A549 (cell line): ENCODE measurements at places on chromosomes 6 and 20. TPM values are rescaled to one million over a fixed set of nuclear protein-coding genes. Genes with fewer than 3 reads are reported as not detected.

GRCh38 chr6:110348961-110349690 lies 9.0 kb downstream of the METTL24 start:
- DNase-seq = no peak

DNA sequence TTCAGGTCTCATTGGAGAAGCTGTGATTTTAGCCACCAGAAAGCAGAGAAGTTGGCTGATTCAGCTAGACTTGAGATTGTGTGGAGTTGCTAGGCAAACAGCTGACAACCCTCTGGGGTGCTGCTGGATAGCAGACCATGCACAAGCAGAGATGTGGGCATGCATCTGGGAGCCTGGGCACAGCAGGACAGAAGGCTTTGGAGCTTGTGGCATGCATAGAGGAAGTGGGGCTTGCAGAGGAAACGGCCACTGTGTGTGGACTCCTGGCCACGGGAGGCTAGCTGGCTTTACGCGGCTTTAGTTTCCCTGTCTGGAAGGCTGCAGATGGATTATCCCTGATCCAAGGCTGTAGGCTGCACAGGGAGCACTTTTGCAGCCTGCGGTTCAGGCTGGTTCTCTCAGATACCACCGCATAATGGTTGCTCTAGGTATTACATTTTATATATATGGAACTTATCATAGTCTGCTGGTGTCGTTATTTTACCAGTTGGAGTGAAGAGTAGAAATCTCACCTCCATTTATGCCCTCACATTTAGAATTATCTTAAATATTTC lies 10.4 kb downstream of the ZNF831 start:
- DNase-seq = no peak

KIAA1755 gene
- 0.13 to 0.25 TPM (median 0.21 TPM) in 3 replicates for polyA plus RNA-seq

DNA sequence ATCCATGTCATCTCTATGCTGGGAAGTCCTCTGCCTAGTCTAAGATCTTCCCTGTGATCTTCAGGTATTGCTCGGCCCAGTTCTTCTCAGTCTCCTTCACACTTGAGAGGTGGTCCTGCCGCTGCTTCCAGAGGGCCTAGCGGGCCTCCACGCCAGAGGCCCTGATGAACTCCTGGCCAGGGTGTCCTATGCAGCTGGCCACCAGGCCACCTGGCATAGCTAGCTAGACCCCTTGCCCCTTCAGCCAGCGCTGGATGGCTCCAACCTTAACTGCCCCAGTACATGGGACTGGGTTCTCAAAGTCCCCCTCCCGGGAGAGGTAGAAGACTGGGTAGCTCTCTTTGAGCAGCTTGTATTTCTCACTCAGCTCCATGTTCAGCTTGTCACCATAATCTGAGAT lies 81.1 kb downstream of the ZFP64 start:
- no peak for DNase-seq

- no peak for DNase-seq
Measured at GRCh38 chr6:80478030-80478429, 371.6 kb downstream of the BCKDHB start.

GRCh38 chr20:31705598-31706597 lies 16.8 kb downstream of the BCL2L1 start:
- no peak for DNase-seq

- DNase-seq = no peak
Measured at GRCh38 chr6:14944593-14944992, 301.3 kb upstream of the JARID2 start.

PREX1 gene
- polyA plus RNA-seq = 4.2 to 5.2 TPM (median 5.0 TPM) in 3 replicates

- no peak for DNase-seq
Measured at GRCh38 chr6:3529232-3529631, 72.4 kb upstream of the SLC22A23 start.

- DNase-seq = no peak
Measured at GRCh38 chr20:20499439-20499838, 131.5 kb downstream of the INSM1 start.

- peak; percentile 52 for DNase-seq
Measured at GRCh38 chr6:104957301-104958177, 632 bp downstream of the LIN28B start.

DNA sequence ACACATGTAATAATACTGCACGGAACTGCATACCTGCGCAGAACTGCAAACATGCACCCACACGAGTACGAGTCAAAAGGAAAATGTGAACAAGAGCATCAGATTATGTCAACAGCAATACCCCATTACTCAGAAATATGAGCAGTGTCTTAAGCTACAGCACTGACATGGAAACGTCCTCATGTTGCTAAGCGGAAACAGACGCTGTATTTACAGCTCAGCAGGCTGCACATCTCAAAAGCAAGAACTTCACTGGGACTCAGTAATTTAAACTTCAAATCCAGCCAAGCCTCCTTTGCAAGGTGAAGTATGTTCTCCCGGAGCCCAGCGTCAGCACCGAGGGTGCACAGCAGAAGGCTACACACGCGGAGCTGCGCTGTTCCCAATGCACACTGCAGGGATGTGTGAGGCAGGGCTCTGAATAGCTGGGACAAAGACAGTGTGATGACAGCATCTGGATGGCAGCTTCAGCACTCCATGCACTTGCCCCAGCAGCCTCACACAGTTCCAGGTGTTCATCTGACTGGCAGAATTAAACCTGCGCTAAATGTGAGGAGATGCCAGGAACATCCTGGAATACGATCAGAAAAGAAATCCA lies 202.8 kb downstream of the WDR27 start:
- no peak for DNase-seq

OR2J3 gene
- not detected in 3 replicates for polyA plus RNA-seq

- no peak for DNase-seq
Measured at GRCh38 chr6:27838945-27839625, 73.1 kb downstream of the OR2B2 start.

DNA sequence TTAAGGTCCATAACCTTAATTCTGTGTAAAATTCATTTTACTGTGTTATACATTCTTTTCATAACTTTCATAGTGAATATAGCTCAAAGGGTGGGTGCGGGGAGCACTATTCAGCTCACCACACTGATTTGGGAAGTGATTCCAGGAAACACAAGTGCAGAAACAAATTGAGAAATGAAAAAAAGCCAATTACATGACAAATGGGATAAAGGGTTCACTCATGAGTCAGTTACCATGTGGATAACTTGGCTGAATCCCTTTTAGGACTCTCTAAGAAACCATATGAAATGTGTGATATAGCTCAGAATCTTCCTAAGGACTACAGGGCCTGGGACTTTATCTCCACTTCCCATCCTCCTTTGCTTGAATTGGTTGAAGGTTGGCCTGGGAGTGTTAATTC lies 3.1 kb upstream of the BTN2A1 start:
- DNase-seq = no peak

ADAM33 gene
- polyA plus RNA-seq = 0.07 to 0.22 TPM (median 0.14 TPM) in 3 replicates

RAMACL gene
- polyA plus RNA-seq = 0.08 to 0.12 TPM (median 0.08 TPM) in 3 replicates

DNA sequence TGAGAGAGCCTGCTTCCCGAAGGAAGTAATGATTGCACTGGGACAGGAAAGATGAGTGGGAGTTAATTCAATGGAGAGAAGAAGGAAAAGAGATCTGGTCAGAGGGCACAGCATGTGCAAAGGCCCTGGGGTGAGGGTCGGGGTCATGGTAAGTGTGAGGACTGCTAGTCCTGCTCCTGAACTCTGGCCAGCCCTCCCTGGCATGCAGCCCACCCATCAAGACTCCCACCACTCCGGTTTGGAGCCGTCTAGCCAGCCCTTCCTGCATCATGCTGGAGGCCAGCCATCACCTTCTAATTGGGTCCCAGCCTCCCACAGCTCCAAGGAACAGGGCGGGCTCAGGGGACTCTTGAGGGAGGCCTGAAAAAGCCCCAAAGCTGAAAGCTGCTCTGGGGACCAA lies 42.1 kb downstream of the SRSF3 start:
- no peak for DNase-seq

- DNase-seq = no peak
Measured at GRCh38 chr20:14711652-14712051, 374.2 kb upstream of the FLRT3 start.

DNA sequence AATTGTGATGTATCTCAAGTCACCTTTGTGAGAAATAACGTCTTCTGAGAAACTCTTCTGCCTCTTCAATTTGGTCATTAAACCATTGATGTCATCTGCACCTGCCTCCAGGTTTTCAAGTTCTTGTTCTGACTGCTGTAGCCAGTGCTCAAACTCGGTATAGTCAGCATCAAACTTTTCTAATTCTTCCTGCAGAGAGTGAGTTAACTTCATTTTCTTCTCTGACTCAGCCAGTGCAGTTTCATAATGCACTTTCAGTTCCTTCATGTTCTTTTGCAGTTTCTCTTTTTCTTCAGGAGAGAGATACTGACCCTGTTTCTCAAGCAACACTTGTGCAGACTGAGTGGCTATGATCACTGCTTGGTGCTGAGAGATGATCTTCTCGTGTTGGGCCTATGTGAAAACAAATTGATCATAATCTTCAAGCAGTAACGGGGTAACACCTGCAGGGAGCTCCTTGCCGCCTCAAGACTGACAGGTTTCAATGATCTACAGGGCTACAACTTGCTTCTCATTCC lies 48.8 kb downstream of the DST start:
- DNase-seq = no peak

HSPA1A gene
- 129 to 204 TPM (median 194 TPM) in 3 replicates for polyA plus RNA-seq
